ENCODE measurements at places on chromosomes 11 and 22.

DNA sequence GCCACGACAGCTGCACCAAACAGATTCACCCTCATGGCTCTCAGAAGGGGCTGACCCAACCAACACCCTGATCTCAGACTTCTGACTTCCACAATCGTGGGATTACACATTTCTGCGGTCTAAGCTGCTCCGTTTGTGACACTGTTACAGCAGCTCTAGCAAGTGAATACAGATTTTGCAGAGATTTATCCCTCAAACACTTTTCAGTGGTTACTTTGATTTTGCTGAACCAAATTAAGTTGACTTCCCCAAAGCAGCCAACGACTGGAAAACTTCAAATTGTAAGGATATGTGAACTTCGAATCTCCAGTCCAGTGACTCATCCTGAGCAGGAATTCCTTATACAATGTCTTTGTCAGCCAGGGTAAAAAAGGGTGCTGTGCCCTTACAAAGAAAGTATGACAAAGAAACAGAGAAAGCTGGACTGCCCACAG, 14.8 kb upstream of the INCENP start:
- DNase-seq: no peak

DNA sequence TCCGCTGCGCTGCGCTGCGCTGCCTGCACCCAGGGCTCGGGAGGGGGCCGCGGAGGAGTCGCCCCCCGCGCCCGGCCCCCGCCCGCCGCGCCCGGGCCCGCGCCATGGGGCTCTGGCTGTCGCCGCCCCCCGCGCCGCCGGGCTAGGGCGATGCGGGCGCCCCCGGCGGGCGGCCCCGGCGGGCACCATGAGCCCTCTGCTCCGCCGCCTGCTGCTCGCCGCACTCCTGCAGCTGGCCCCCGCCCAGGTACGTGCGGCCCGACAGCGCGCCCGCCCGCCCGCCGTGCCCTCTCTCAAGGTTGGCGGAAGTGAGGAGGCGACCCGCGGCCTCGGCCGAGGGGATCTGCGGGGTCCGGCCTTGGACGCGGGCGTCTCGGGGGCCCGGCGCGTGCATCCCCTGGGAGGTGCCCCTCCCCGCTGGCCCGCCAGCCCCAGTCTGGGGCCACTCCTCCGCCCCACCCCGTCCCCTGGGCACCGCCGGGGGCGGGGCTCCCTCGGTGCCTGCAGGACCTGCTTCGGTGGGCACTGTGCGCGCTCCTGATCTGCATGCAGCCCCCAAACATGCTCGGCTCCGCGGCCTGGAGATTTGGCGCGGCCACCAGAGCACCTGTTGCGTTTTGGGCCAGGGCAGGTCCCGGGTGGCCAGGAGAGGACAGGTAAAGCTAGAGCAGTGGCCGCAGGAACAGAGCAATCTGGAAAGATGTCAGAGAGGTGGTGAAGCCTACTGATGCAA, 429 bp downstream of the VEGFB start:
- no peak for DNase-seq

- DNase-seq: no peak
Measured at GRCh38 chr11:204587-205109, 2.6 kb downstream of the BET1L start.

DNA sequence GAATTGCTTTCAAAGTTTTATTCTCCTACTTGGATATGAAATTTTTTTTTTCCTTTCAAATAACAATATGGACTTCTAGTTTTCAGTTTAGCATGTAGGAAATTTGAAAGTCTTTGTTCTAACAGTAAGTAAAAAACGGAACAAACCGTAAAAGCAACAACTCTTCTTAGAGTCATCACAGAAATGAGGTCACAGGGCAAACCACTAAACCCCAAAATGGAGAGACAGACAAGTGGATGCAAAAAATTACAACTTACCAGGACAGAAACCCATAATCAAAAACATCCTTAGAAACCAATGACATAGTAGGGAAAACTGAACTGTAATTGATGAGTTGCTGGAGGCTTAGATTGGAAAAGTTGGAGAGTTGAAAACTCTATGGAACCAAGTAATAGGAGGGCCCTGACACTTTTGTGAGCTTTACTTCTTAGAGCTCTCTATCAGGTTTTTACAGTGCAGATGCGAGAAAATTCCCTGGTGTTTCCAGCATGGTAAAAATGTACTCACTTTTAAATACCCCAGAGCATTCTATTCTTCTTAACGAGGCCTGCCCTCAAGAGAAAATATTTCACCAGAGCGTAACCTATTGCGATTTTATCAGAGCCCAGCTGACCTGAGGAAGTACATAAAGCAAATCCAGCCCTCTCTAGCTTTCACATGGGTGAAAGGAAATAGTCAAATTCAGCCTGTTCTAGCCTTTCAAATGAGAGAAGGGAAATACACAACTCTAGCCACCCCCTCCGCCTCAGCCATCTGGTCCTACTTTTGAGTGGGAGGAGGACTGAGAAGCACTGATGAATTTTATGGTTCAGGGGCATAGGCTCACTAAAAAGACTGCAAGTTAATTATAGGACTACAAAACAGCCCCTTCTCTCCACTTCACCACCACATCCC, 39.1 kb downstream of the CASP12 start:
- DNase-seq: no peak

DNA sequence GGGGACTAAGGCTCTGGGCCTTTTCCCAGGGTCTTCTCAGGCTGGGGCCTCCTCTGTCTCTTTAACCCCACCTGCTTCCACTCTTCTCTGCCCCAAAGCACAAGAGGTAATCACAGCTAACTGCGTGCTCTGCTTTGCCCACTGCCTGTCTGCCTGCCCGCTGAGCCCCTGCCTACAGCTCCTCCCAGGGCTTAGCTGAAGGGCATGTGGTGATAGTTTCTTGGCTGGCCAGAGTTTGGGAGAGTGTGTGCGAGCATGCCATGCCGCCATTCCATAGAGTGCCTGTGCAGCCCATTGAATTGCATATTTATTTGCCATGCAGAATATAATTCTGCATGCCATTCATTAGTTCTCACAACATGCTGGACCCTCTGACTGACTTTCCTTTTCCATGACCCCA, 32.5 kb downstream of the PHLDB1 start:
- DNase-seq: no peak

GRCh38 chr11:123594188-123594901, 60.1 kb downstream of the SCN3B start:
- no peak for DNase-seq

- DNase-seq: no peak
Measured at GRCh38 chr11:42311514-42311913, 852.1 kb upstream of the LRRC4C start.

- no peak for DNase-seq
Measured at GRCh38 chr11:19929655-19930054, 217.0 kb downstream of the NAV2 start.

DNA sequence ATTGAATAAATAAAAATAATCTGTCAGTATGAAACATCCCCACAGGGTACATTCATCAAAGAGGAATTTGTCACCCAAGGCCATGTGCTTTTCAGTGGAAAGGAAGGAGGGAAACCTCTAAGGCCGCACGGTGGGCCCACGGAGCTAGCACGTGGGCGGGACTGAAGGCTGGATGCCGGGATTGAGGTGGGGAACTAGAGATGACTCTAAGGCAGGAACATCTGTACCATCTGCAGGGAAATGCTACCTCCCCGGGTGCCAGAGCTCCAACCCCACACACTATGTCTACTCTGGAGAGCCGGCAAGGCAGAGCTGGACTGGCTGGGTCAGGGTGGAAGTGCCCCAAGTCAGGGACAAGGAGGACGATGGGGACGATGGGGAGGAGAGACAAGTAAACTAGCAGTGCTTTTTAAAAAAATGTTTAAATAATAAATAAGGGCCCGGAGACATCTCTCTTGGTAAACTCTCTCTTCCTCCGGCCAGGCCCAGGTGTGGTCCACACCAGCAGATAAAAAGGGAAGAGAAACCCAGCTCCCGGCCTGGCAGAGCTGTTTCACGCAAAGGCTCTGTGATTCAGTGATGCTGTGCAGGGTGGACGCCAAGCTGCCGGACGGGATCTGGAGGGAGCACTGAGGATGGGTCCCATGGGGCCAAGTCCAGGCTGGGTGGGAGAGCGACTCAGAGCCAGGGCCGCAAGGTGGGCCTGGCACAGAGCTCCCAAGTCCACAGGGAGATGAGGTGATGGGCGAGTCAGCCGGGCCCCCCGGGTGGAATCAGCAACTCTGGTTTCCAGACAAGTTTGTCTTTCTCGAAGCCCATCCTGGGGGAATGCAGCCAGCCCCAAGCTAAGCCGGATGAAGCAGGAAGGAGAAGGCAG, 5.8 kb downstream of the LIF start:
- DNase-seq: no peak
